ENCODE measurements at places on chromosomes 11 and 22. TPM values are rescaled to one million over a fixed set of nuclear protein-coding genes. Genes with fewer than 3 reads are reported as not detected.

- no peak for DNase-seq
Observed at GRCh38 chr11:119380827-119381180, 686 bp downstream of the USP2 start.

DNA sequence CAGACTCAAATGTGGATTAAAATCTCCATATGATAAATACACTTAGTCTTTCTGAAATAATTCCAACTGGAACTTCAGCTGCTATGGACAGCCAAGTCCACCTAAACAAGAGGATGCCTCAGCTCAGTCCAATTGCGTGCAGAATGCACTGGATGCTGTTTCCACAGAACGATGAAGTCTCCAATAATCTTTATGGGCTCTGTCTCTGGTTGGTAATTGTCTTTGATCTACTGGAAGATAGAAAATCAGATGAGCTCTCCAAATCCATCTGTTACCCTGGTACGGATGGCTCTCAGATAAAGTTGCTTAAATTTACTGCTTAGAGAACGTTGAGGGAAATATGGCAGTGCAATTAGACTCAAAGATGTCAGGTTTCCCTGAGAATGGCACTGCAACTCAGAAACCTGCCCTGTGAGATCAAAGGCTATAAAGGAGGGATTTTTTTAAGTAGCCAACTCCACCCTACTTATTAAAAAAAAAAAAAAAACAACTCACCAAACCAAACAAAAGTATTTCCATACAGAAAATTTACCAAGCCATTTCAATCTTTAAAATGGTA is 859 bp upstream of the BIRC3 start:
- DNase-seq: no peak

- DNase-seq: no peak
Observed at GRCh38 chr11:74465291-74465708, 2.0 kb downstream of the KCNE3 start.

DNA sequence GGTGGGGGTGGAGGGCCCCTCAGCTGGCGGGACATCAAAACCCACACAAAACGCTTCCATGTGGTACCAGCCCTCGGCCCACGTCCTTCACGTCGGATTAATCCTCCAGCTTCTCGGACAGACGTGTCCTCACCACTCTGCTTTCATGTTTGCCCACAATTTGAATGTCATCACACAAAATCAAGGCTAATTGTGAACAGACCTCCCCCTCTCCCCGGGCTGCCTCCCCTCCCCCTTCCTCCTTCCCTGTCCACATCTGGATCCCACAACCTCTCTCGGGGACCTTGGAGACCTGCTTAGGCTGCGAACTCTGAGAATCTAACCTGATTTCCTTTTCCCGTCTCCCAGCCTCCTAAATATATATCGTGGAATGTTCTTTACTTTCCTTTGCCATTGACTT is 262.9 kb downstream of the MN1 start:
- DNase-seq: no peak

GRCh38 chr22:40426594-40427333 is 56.4 kb downstream of the SGSM3 start:
- DNase-seq: no peak

DNA sequence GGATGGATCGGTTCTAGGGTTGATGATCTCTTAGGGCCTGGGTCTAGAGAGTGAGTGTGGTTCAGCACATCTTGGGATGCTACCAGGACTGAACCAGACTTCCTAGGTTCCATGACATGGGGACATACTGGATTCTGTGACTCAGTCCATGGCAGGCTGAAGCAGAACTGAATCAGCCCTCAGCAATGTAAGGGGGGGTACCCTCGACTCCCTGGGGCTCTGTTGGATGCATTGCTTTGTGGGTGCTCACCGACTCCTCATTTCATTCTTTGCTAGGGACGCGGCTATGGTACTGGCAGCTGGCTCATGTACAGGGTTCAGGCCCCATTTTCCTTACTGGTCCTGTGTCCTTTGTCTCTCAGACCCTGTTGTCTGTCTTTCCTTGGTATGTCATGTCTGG is 733 bp upstream of the GRAMD1B start:
- DNase-seq: no peak

DNA sequence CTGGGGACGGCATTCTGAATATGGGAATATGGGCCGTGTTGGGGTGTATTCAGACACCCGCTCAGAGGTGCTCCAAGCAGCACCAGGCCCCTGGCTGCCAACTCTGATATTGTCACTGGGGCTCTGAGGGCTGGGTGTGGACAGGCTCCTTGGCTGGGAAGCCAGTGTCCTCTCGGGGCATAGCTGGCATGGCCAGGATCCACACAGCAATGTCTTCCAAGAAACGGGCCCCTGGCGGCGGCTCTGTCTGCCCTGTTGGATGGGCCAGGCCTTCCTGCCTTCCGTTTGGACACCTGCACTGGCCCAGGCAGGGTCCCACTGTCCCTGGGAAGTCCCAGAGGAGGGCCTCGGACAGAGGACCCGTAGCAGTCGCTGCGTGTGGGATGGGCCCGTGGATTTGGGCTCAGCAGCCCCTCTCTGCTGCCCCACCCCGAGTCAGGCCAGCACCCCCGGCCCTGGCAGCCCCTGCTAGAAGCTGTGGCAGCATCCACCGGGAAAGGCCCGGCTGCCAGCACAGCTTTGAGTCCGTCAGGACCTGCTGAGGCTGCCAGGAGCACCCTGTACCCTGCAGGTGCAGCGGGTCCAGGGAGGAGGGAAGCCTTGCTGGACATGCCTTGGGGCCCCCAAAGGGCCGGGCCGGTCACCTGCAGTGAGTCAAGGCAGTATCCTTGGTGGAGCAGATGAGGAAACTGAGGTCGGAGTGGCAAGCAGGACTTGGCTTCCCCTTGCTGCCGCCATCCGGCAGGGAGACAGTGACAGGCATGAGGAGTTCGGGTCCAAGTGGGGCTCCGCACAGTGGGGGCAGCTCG is 4.1 kb downstream of the PANX2 start:
- no peak for DNase-seq

DNA sequence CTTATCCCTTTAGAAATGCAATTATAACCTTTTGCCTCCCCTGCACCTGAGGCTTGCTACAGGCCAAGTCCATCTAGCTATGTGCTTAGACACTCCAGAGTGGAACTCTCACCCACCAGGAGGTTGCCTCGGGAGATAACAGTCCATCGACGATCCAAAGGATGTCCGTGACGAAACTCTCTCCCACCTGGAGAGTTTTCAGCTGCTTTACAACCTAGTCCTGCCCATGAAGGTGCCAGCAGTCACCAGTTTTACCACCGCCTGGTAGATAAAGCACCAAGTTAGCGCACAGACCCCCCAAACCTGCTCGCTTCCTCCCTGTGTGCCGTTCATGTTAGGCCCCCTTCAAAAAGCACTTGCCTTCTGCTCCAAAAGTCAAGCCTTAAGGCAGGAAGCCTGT is 53.1 kb upstream of the SHISAL1 start:
- peak; percentile 6 for DNase-seq

- DNase-seq: peak; percentile 73
Observed at GRCh38 chr11:70270877-70271648, 573 bp downstream of the PPFIA1 start.

DNA sequence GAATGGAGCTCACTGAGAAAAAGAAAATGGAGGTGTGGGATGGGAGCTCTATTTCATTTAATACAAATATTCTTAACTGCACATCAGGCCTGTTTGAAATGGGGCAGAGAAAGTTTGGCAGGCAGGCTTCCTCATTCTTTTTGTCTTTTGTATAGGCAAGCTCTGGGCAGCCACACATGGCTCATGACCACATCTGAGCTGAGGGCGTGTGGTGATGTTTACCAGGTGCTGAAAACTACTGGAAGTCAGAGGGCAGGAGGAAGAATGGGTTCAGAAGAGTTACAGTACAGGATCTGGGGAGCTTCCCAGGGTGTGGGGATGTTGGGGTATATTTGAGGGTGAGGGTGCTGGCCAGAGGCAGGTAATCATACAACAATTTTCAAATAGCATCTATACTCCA is 66.3 kb upstream of the NAV2 start:
- no peak for DNase-seq

MFRP gene
- not detected for total RNA-seq

TRIM66 gene
- 11.0 TPM for total RNA-seq

AQP11 gene
- total RNA-seq: 0.18 TPM

DEFB131B gene
- total RNA-seq: not detected

All from lower lobe of right lung (tissue), 2 donors.